Activated naive CD4-positive, alpha-beta T cell (primary cell): ENCODE measurements at places on chromosomes 7 and 10.

- DNase-seq = no peak
Observed at GRCh38 chr7:133207687-133208086, 45.2 kb upstream of the EXOC4 start.

GRCh38 chr7:44066494-44067063 is 1.2 kb upstream of the PGAM2 start:
- DNase-seq = no peak

- DNase-seq = no peak
Observed at GRCh38 chr7:71290452-71290851, 158.5 kb downstream of the GALNT17 start.

- DNase-seq = no peak
Observed at GRCh38 chr7:34026481-34027190, 121.3 kb downstream of the BMPER start.

- no peak for DNase-seq
Observed at GRCh38 chr7:152984421-152984820, 224.9 kb downstream of the ACTR3B start.

GRCh38 chr7:132548489-132549078 is 27.7 kb downstream of the PLXNA4 start:
- DNase-seq = no peak

DNA sequence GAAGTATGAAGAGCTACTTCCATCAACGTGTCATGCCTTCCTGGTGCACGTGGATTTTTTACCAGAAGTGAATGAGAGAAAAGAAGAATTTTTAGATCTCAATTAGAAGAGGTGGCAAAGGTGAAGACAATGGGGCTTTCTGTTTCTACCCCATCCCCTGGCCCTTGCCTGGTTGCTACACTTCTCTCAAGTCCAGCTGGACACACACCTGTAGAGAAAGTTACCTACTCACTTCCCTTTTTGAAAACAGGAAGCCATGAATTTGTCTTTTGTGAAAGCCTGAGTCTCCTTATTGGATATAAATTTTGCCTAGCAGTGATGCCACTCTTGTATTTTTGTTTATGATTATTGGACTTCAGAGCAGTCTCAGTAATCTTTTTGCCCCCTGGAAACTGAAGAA is 142.9 kb upstream of the AKR1E2 start:
- DNase-seq = no peak

DNA sequence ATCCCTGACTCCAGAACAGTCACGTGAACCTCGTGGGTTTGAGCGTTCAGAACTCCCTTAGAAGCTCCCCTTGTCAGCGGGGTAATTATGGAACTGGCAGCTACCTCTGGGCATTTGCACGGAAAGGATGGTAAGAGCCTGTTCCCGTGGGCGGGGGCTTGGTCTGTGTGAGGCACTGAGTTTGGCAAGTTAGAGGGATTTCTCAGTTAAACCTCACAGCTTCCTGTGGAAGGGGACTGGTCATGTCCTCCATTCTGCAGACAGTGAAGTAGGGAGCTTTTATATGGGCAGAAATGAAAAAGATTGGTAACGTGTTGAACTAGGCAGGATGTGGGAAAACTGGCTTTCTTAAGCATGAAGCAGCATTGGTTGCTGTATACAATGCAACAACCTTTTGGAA is 16.0 kb downstream of the PALD1 start:
- no peak for DNase-seq

DNA sequence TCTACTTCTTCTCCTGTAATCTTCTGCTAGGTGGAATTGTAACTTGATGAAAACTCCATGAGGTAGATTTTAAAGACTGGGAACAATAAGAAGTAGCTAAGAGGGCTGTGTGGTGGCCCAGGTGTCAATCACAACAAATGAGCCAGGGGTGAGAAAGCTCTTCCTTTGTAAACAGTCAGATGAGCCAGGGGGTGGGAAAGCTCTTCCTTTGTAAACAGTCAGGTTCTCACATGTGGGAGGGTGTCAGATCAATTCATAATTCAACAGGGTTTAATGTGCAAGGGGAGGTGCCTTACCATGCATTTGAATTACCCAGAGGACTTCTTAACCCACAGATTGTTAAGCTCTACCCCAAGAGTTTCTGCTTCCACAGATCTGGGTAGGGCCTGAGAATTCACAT is 312.4 kb upstream of the AUTS2 start:
- no peak for DNase-seq

DNA sequence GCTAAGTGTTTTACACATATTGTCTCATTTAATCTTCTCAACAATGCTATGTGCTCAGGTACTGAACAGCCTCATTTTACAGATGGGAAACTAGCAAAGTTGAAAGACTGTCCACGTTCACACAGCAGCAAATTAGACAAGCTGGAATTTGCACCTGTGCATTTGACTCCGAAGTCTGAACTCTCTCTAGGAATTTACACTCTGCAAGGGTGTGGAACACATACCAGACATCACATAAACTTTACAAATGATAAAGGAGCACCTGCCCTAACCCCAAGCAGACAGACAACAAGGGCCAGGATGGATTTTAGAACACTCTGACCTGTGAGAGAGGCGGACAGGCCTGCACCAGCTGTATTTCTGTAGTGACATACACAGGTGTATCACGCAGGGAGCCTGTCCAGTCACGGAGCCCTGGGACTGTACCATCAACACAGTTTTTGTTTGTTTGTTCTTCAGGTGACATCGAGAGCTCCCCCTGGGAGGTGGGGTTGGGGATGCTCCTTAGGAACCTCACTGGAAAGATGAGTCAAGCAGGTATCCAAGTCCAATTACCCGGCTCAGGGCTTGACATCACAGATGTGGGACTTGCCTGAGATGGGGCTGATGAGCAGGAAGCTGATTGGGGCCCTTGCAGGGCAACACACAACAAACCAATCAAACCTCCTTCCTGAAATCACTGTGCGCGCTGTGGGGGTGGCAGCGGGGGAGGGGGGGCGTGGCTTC is 31.0 kb downstream of the MKI67 start:
- DNase-seq = no peak

DNA sequence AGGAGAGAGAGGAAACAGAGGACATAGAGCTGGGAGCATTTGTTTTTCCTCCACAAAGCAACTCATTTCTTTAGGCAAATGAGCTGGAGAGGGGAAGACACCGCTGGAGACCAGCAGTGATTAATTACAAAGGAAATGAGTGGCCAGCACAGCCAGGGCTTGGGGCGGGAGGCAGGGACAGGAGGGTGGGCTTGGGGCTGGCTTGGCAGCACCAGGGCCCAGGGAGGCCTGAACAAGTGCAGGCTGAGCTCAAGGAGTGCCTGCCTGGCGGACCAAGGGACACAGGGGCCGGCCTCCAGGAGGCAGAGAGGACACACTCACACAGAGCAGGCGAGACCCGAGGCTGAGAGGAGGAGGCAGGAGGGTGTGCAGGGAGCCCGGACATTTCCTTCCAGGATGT is 149.0 kb upstream of the UNC5B start:
- no peak for DNase-seq

- DNase-seq = no peak
Observed at GRCh38 chr10:97689559-97690020, 2.5 kb upstream of the AVPI1 start.

- DNase-seq = no peak
Observed at GRCh38 chr7:87356448-87356847, 11.0 kb downstream of the CROT start.

GRCh38 chr7:80500325-80500724 is 11.5 kb downstream of the GNAT3 start:
- no peak for DNase-seq

DNA sequence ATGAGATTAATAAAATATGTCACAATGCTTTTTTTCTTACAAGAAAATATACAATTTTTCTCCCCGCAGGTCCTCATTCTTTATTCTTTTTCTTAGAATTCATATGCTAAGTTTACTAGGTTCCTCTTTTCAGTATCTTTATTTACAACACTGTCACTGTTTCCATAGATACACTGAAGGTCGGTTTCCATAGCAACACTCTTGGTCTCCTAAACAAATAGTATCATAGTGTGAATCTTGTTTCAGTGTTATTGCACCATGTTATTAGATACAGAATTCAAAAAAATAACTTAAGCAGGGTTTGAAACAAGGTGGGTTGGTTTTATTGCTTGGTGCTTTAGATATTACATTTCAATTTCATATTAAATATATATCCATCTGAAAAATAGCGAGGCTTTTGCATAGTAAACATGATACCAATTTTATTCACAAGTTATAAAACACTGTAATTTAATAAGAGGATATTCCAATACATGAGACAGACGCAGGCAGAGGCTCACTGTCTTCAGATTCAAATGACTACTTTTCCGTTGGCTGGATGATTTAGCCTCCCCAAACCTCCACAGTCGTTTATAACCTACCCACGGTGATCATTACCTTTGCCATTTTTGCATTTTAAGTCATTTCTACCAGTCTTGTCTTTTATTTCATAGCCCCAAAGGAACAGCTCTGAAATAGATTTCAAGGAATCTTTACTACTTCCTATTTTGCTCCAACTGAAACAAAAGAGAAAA is 88.9 kb upstream of the KLF6 start:
- DNase-seq = no peak

DNA sequence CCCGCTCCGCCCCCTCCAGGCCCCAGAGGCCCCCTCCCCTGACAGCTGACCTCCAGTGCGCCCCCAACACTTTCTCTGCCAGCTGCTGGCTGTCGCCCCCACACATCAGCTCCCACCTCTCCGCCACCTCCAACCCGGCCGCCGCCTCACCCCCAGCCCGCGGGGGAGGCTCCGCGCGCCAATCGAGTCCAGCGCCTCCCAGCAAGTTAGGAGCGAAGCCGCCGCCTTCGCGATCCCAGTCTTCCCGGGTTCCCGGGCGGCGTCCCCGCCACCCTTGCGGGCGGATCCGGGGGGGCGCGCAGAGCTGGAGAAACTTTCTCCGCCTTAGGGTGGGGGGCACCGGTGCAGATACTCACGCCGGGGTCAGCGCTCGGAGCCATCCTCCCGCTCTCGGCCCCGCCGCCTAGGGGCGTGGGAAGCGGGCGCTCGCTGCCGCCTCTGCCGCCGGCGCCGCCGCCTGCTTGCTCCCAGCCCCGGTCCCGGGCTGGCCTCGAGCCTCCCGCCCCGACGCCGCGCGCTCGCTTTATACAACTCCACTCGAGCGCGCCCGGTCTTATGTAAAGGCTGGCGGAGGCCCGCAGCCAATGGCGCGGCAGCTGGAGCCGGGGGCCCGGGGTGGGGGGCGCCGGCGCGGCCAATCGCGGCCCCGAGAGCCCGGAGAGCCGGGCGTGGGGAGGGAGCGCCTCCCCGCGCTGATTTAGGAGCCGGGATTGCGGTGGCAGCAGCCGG is at the start of gene CRTAC1:
Gene CRTAC1, minus strand, starts transcription at position 529 of the 729 bp plus-strand sequence. Its CDS starts 149 bp downstream, at position 380.
- no peak for DNase-seq

- no peak for DNase-seq
Observed at GRCh38 chr10:132664407-132664806, 121.5 kb downstream of the NKX6-2 start.

DNA sequence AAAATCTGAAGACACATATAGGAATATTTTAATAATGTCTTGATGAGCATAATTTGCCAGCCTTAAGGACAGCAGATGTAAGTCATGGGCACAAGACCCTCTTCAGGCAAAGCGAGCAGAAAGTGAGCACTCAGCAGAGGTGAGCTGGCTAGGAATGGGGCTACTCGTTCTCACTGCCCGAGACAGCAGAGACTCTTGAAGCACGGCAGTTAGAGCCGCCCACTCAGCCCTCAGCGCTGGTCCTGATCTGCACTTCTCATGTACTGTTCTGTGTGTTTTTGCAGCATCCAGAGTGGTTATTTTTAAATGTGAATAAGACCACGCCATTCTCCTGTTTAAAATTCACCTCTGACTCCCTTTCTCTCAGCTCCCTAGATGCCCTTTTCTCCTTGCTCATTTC is 65.3 kb downstream of the GFRA1 start:
- no peak for DNase-seq

DNA sequence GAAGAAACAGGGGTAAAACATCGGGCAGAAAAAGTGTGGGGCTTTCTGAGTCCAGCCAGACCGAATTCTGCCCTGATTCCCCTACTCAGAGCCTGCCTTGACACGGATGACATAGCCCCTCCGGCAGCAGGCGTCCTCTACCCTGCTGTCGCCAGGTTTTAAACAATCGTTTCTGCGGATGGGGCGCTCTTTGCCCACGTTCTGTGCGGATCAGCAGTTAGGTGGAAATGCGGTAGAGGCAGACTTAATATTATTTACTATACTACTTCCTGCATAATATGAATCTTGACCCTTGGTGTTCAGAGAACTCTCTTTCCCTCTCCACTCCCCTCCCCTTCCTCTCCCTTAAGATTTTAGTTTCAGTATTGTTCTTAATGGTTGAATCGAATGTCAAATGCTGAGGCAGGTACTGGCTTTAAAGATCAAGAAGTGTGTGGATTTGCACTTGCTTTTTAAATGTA is 2.4 kb downstream of the GATA3 start:
- DNase-seq = peak; percentile 24

DNA sequence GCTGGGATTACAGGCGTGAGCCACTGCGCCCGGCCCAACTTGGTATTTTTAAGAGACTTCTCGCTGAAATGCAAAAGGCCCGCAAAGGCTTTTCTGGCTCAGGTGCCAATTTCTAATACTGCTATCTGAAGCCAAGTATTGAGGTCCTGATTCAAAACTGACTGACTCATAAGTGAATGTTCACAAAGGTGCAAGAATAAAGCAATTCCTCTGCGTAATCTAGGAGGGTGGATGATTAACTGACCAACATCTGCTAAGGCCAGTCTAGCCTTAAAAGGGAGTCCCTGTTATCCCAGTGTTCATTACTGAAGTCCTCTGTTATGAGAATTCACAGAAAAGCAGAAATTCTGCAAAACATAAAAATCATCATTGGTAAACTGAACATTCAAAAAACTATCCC is 111.4 kb downstream of the SRPK2 start:
- DNase-seq = no peak

DNA sequence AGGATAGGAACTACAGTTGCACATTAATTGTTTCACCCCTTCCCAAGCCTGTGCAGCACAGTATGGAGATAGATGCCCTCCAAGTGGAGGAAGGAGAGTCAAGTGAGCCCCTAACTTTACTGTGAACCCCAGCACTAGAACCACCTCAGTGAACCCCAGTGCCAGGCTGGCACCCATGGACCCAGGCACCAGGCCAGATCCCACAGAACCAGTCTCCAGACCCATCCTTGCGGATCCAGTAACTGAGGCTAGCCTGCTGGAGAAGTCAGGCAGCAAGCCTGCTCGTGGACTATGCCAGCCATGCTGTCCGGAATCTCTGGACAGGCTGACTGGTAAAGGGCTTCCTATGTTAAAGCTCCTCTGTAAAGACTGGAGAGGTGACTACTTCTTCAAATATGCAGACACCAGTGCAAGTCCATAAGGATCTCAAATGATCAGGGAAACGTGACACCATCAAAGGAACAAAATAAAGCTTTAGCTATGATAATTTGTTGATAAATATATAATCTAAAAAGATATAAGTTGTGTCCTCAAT is 27.7 kb downstream of the SHOC2 start:
- no peak for DNase-seq

- DNase-seq = no peak
Observed at GRCh38 chr10:77428691-77429395, 208.8 kb downstream of the KCNMA1 start.

DNA sequence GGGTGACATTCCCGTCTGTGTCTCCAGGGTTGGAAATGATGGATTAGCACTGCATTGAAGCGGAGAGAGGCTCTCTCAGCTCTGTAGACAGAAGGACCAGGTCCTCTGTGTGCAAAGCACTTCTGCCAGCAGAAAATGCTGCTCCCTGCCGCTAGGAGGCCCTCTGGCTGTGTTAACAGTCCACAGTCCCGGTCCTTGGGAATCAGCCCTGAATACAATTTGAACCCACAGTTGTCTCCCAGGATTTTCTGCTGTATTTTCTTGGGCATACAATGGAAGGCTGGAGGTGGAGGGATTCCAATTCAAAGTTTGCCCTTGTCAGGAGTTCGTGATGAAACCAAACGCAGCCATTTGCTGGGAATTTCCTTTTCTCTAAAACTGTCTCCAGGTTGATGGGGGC is 205.2 kb downstream of the GLRX3 start:
- no peak for DNase-seq

- no peak for DNase-seq
Observed at GRCh38 chr7:111132833-111133232, 41.9 kb downstream of the LRRN3 start.
